Stimulated activated CD8-positive, alpha-beta memory T cell treated with anti-CD3 and anti-CD28 coated beads, Interleukin-15, amount 100 ng/mL, for 4 hours (primary cell): ENCODE measurements at places on chromosomes 3 and 15.

- no peak for DNase-seq
Measured at GRCh38 chr3:167611718-167612117, 42.0 kb downstream of the WDR49 start.

DNA sequence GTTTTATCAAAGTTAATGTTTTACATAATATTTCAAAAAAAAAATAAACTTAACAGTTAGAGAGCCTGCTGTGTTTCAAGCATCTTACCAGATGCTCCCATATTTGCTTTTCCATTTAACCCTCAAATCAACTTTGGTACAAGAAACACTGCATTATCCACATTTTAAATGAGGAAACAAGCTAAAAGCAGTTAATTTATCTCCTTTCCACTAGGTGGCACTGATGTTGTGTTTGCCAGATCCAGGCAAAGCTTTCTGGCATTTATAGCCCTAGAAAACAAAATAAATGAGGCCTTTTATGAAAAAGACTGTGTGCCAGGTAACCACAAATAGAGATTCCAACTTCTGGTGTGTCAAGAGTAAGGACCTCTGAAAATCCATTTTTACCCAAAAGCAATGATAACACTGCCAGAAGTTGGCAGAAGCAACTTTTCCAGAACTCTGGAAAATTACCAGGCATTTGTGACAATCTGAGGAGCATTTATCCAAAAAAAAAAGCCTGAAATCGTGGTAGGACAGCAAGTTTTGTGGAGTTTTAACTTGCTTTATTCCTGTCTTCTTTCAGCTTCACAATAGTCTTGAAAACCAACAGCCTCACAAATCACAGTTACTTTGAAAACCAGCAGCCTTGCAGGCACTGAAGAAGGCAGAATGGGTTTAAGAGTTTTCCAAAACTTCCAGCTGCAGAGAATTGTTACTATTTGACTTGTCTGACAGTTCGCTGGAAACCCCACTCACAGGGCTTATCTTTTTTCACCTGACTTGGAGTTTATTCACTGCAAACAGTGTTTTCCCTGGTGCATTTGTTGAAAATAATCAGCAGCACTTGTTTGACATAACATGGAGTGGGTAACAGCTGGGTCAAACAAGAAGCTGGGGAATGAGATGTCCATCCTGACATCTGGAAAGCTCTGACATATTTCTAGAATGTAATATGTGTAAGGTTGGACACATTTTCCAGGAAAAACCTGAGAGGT lies 9.2 kb downstream of the FAM162A start:
- DNase-seq: no peak

GRCh38 chr3:53680028-53680427 lies 166.2 kb downstream of the CHDH start:
- no peak for DNase-seq

DNA sequence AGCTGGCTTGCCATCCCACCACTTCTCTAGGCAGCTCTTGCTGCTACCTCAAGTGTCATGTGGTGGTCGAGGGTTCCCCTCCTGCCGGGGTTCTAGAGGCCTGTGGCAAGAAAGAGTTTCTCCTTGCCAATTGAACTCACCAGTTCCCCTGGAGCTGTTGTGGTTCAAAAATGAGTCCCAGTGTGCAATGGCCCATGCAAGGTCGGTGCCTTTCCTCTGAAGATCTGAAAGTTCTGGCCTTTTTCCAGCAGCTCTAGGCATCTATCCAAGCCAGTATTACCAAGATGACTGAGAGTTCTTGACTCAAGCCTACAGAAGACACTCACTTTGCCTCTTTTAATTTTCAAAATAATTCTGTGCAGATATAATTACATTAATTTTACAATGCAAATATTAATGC lies 163.6 kb downstream of the KCNMB2 start:
- DNase-seq: no peak

DNA sequence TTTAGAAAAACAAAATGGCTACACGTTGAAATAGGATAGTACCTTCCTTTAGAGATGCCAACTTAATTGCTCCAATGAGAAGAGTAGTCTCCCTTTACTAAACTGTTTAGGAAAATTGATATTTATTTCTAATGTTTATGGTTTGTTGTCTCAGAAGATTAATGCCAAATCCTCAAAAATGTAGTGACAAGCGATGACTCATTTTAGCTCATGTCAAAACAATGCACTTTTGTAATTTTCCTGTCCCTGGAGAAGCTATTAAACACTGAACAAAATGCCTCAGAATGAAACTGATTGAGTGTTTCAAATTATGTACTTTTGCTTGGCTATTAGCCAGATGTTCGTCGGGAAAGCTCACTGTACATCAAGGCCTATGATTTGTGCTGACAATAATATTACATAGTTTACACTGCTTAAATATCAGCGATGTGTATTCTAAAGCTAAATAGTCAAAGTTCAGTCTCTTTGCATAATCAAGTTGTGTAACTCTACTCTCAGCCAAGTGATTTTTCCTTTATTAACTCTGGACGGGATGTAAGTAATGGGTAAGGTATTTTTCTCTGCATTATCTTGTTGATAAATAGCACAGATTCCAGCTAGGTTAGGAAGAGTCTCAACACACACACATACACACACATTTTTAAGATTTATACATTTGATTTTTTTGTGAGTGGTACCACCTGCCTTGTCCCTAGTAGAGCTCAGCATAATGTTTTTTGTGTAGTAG lies 83.7 kb downstream of the CMSS1 start:
- DNase-seq: no peak

DNA sequence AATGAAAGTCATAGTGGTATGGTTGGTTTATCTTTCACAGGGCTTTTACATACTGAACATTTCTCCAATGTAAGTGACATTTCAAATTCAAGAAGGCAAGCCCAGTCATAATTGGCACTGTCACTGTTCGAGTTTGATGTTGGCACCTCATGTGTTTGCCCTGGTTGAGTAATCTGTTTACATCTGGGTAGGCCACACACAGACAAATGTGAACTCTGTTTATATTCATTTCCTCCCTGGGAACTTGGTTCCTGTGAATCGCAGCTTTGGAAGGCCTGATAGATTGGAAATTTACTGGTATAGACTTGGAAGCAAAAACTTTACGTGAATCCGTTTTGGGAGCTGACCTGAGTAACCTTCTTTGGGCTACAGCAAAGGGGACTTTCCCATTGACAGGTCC lies 395.2 kb upstream of the AZI2 start:
- no peak for DNase-seq

DNA sequence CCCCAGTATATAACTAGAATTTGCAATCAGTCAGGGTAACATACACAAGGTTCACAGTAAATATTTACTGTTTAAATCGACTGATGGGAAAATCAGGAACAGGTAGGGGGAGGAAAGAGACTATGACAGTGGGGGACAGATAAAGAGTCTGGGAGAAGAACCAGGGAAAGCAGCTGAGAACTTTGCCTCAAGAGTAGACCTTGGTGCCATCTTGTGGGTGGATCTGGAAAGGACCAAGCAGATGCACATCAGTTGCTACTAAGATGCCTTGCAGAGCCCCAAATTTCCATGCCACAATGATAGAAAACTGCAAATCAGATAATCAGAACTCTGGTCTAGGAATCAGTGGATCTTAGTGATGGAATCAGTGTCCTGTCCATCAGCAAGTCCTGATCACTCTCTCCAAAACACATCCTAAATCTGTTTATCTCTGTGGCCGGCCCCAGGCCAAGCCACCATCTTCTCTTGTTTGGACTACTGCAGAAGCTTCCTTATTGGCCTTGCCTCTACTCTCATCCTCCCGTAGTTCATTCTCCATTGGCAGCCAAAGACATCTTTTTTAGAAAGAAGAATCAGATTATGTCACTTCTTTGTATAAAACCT lies 62.7 kb downstream of the PDE8A start:
- DNase-seq: no peak

DNA sequence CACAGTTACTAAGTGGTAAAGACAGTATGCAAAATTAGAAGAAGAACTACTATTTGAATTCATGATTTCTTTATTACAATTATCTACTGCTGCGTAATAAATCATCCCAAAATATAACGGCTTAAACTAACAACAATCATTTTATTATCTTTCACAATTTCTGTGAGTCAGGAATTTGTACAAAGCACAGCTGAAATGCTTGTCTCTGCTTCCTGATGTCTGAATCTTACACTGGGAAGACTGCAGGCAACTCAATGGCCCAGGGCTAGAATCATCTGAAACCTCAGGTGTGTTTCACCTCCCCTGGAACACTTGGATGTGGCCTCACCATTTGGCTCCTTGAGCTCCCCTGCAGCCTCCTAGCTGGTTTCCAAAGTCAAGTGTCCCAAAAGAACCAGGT lies 145.1 kb downstream of the MAGI1 start:
- DNase-seq: no peak

- DNase-seq: no peak
Measured at GRCh38 chr3:97957617-97958311, 14.5 kb downstream of the RIOX2 start.

- no peak for DNase-seq
Measured at GRCh38 chr15:50418041-50418583, 6.1 kb upstream of the USP8 start.

DNA sequence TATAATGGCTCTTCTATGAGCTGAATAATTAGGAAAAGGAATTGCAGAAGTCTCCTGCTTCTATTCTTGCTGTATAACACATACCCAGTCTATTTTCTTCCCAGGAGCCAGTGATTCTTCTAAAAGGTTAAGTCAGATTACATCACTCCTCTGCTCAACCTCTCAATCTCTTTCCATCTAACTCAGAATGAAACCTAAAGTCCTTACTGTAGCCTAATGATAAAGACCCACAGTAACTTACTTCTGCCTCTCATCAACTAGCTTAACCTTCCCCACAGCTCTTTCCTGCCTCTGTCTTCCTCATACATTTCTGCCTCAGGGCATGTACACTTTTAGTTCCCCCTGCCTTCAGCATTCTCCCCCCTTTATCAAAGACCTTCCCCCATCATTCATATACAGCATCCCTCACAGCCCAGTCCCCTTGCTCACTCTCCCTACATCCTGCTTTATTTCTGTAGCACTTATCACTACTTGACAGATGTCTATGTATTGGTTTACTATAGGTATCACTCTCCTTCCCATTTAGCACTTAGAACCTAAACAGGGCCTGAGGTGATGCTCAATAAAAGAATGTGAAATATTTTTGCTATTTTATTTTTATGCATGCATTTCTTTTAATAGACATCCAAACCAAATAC lies 28.5 kb upstream of the CMTM6 start:
- no peak for DNase-seq

DNA sequence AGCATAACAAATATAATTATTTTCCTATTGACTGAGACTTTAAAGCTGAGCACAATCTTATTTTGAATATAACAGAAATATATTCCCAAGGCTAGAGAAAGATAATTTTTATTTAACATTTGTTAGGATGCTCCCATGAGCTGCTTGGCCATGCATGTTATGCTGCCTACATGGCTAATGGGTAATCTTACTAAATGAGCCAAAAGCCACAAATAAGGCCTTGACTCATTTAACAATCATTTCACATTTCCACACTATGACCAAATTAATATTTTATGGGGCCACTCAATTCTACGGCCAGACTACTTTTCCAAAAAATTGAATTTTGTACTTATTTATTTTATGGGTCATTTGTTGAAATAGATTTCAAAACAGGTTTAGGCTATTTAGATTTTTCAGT lies 141.7 kb downstream of the MEIS2 start:
- no peak for DNase-seq

DNA sequence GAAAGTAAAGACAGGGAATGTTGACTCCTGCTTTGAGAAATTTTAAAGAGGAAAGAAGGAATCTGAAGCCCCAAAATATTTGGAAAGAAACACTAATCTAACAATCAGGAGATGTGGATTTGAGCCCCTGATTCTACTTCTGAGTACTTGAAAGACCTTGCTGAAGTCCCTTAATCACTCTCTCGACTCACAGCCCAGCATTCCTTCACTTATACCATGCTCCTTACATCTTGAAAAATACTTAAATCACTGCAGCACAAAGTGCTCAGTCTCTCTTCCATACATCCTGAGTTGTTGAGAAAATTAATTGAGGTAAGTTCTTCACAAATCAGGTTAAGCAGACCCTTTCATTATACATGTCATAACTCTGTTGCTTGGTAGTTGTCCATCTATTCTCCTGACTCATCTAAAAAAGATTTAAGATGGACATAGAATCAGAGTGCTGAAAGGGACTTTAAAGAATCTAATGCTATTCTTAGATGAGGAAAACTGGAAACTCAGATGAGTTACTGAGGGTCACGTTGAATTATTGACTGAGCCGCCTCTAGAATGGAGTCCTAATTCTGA lies 72.8 kb upstream of the THSD4 start:
- DNase-seq: no peak

DNA sequence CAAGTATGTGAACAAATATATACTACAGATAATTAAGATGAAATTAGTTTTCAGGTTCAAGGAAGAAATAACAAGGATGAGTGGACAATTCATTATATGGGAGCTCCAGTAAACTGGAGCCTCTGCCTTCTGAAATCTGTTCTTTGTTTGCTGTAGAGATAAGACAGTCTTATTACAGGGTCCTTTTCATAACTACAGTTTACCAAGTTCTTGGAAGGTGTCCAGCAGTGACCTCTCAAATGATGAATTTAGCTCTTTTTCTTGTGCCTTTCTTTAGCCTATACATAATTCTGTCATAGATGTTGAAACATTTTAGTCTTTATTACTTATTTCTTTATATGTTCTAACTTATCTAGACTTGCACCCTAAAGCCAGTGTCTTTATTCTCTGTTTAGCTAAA lies 89.7 kb upstream of the GBE1 start:
- DNase-seq: no peak

- DNase-seq: no peak
Measured at GRCh38 chr3:10381336-10381735, 60.4 kb upstream of the SEC13 start.

DNA sequence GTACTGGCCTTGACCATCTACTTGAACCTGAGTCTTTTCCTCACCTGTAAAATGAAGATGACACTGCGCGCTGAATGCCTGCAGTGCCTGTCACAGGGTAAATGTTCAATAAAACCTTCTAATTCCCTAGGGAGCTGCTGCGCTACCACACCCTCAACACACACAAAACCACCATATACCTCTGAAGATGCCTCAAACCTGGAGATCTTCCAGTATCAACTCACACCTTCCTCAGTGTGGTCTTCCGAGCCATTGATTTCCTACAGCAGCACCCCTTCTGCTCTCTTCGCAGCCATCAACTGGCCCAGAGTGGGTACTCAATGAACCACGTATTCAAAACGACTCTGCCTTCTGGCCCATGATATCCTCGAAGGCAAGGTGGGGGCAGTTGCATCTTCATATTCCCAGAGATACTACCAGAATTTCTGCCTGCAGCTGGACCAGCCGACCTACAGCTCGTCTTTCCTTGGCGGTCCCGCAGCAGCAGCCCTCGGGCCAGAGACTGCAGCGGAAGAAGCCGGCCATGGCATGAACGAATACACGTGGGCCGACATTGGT lies 695 bp downstream of the RPL32 start:
- DNase-seq: no peak

- no peak for DNase-seq
Measured at GRCh38 chr15:74245342-74245931, 9.3 kb downstream of the CCDC33 start.
